HCEC 1CT (cell line): ENCODE measurements at places on chromosomes 1 and 21.

GRCh38 chr1:223334156-223334555, 29.8 kb downstream of the SUSD4 start:
- no peak for DNase-seq

DNA sequence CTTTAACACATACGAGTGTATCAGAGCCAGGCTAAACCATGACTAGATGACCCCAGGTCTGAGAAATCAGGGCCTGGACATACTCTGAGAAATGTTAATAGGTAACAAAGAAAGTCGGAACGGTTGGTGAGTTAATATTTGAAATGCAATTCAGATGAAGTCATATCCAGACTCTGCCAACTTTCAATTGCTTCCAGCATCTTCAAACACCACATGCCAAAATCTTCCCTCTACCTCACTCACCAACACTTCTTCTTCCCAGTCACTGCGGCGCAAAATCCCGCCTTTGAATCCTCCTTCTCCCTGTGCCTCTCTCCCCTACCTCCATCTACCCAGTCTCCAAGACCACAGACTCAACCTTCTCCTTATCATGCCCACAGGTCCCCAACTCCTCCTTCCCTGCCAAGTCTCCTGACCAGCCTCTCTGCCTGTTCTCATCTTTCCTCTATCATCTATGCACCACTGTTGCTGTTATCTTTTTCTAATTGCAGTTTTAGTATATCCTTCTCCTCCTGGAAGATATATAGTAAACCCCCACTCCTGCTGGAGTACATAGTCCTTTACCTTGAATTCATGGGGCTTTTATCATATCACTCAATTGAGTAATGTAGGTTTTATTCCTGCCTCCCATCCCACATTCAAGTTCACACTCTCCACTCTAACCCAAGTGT, 41.3 kb downstream of the ZBTB18 start:
- DNase-seq: no peak

DNA sequence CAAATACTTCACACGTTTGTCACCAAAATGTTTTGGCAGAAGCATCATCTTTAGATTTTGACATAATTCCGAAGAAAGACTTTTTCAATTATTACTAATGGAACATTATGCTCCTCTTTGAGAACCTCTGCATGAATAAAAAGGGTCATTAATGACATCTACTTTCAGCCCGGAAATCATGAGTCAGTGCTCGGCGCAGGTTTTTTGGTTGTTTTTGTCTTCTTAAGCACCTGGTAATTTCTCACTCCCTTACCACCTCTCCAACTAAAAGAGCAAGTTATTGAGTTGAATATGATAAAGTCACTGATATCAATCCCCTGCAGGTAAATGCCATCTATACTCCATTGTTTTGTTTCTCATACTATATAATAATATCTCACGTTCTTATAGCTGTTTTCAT, 113.0 kb upstream of the PBX1 start:
- no peak for DNase-seq

GRCh38 chr1:101039245-101039644, 13.7 kb upstream of the DPH5 start:
- no peak for DNase-seq

- DNase-seq: no peak
Observed at GRCh38 chr21:33374080-33374449, 29.1 kb upstream of the IFNGR2 start.

DNA sequence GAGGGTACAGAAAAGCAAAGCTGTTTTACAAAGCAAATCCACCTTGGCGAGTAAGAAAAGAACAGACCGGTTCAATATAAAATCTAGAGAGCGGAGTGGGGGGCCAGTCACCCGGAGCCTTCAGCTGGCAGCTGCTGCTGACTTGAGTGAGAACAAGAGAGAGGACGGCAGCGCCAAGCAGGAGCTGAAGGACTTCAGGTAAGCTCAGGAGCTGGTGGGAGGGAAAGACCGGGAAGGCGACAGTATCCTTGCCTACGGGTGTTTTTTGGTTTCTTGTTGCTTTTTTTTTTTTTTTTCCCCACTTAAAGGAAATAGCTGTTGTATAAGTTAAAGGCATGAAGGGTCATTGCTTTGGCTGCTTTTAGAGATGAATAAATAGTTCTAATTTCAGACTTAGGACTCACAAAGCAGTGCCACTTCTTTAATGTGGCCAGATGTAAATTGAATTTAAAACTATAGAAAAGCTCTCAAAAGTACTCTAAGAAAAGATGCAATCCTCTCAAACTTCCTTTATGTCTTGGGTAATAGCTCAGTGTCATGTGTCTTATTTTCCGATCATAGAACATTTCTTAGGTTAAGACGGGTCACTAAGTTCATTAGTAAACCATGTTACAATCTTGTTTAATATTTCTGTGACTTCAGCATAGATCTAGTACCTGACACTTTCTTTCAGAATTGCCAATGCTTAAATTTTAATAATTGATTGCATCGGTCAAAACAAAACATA, 82.8 kb downstream of the PRDM2 start:
- DNase-seq: no peak

DNA sequence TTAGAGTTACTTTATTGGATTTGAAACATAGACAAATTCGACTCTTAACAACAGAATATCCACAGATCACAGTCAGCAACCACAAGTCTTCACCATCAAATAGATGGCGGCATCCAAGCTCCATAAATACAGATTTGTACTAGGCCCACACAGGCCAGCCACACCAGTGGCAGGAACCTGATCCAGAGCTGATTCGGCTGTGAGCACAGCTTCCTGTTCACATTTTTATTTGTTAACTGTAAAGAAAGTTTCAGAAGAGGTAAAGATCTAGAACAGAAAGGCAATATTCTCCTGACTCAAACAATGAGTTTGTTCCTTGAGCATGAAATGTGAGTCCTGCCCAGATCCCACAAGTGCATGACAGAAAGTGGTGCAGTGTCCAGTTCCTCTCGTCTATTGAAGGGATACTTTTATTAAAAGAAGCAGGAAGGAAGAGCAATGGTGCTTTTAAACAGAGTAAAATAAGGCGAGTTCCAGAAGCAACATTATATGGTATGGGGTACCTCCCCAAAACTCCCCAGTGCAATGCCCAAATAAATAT, 205.8 kb downstream of the SLC45A1 start:
- no peak for DNase-seq

DNA sequence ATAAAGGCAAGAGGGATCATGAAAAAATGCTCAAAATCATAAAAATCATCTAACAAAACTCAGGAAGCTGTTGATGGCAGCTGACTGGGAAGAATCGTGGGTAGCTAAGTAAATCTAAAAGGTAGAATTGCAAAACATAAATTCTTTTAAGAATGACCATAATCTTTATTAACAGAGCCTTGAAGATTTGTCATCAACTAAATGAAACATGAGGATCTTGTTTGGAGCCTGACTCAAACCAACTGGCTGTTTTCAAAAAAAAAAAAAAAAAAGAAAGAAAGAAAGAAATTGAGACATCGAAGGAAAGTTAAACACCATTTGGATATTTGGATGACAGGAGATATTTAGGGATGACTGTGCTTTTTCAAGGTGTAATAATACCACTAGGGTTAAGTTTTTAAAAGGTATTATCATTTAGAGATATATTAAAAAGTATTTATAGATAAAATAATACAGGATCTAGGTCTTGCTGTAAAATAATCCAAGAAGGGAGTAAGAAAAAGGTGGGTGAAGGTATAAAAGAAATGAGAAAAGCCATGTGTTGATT, 48.6 kb downstream of the CD34 start:
- DNase-seq: peak; percentile 79

DNA sequence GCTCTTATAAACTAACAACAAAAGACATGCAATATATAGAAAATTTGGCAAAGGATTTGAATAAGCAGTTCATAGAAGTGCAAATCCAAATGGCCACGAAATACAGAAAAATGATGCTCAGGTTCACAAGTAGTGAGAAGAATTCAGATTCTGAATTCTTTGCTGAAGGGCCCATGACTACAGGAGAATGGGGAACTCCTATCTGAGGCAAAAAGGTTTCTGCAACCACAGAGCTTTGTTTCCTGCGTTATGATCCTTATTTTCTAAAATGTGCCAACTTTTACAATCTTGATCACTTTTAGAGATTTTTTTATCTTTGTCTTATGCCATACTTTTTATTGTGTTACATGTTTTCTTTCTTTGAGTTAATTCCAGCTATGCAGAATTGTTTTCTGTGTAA, 91.3 kb downstream of the ITSN1 start:
- no peak for DNase-seq

DNA sequence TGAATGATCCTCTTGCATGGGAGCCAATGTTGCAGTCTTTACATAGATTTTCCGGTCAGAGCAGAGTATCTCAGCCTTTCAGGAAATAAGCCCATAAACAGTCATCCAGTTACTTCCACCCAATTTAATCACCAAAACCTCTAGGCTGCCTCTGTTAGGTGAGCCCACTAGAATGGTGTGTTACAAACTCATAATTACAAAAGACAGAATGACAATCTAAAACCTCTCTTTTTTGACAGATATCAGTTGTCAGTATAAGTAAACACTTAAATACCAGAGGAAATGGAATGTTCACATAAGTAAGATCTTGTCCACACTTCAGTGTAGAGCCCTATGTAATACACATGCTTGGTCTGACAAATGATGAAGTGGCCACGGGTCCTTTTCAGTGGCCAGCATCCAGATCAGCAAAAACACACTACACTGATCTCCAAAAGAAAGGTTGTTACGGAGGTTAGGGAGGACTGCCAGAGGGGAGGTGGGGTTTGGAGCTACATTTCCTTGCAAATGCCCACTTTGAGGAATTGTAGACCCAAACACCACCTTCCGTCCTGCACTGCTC, 71.3 kb upstream of the FBXO28 start:
- peak; percentile 41 for DNase-seq

- no peak for DNase-seq
Observed at GRCh38 chr21:44262338-44263056, 800 bp upstream of the DNMT3L start.
